IPS-NIHi11 (cell line): ENCODE measurements at places on chromosomes 13 and 19.

- no peak for DNase-seq
Observed at GRCh38 chr13:84400706-84401105, 518.4 kb upstream of the SLITRK1 start.

DNA sequence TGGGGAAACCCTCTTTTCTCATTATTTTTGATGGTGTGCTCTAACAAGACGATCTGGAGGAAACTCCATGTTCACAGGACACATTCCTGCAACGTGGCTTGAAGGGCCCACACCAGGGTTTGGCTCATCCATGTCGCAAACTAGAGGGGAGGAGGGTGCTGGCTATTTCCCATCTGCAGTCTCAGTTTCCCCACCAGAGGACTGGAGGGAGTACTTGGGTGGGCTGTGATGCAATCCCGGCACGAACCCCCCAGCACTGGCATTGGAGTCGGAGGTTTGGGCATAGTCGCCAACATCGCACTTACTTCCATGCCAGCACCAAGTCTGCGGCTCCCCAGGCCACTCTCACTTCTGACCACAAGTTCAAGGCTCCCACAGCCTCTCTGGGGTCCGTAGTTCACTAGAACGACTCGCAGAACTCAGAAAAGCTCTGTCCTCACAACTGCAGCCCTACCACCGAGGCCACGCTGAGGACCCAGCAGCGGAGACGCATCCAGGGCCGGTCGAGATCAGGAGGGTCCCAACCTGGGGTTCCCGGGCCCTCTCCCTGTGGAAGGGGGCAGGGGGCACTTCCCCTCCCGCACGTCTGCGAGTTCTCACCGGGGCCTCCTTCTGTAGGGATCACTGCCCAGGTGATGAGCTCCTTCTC lies 165.6 kb upstream of the SOX1 start:
- no peak for DNase-seq

DNA sequence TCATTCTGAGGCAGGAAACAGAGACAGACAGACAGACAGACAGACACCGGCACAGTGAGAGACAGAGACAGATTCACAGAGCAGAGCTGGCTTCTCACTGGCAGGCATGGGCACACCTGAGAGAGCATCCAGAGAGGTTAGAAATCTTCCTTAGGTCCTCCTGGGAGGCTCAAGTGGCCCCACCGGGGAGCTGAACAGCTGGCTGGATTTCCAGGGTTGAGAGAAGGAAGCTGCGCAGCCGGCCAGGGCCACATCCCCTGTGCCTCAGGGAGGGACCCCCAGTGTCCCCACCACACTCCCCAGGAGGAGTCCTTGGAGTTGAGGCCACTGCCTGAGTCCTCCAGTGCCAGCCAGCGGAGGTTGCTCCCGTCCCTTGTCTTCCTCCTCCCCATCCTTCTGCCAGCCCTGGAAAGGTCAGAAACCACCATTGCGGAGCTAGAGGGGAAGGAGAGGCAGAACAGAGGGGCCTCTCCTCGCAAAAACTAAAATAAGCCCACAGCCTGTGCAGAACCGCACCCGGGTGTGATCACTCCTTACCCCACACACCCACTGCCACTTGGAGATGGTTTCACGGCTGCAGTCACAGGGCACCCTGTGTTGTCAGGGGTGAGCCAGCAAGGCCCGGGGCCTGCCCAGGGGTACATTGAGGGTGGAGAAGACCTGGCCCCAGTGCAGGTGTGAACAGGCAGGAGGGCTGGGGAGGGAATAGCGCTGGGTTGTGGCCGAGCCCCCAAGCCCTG lies 4.2 kb downstream of the FFAR3 start:
- DNase-seq, result no peak

DNA sequence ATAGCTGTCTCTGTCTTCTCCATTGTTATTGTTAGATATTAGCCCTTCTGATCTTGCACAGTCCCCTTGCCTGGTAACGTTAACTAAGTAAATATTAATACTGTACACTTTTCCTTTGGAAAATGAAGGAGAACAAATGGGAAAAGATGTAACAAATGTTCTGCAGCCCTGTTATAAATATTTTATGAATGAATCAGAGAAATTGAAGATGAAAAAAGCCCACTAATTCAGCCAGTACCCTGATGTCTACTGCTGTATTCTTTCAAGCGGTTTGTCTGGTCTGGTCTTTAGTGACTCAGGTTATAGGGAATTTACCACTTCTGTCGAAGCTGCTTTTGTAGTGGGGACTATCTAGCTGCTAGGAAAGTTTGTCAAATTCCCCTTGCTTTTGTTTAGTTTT lies 121.0 kb downstream of the COG6 start:
- DNase-seq, result no peak

DNA sequence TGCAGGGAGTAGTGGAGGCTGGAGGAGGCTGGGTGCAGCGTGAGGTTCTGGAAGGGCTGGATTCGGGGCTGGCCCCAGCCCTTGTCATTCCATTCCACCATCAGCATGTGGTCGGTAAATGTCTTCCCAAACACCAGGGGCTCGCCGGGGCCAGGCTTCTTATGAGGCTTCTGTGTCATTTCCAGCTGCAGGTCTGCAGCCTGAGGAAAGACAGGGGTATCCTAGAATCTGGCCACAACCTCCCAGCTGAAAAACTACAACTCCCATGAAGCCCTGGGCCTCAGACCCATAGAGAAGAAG lies 4.4 kb downstream of the BCAT2 start:
- DNase-seq, result peak; percentile 82

- peak; percentile 23 for DNase-seq
Observed at GRCh38 chr13:43116242-43116641, 92.9 kb downstream of the DNAJC15 start.

DNA sequence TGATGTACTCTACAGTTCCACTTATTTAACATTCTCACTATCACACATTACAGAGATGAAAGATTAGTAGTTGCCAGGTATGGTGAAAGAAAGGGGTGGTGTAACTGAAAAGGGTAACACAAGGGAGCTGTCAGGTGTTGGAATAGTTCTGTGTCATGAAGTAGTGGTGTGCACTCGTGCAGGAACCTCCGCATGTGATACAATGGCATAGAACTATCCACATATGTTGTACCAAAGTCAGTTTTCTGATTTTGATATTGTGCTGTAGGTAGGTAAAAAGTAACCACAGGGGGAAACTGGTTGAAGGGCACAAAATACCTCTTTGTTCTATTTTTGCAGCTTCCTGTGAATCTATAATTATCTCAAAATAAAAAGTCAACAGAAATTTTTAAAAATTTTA lies 24.4 kb upstream of the RPL21 start:
- DNase-seq, result no peak

- DNase-seq, result peak; percentile 92
Observed at GRCh38 chr19:19538061-19538784, at the start of gene CILP2. TSS of gene CILP2 (plus strand) at chr19:19538265. CDS start at chr19:19538350, 85 bp downstream.

DNA sequence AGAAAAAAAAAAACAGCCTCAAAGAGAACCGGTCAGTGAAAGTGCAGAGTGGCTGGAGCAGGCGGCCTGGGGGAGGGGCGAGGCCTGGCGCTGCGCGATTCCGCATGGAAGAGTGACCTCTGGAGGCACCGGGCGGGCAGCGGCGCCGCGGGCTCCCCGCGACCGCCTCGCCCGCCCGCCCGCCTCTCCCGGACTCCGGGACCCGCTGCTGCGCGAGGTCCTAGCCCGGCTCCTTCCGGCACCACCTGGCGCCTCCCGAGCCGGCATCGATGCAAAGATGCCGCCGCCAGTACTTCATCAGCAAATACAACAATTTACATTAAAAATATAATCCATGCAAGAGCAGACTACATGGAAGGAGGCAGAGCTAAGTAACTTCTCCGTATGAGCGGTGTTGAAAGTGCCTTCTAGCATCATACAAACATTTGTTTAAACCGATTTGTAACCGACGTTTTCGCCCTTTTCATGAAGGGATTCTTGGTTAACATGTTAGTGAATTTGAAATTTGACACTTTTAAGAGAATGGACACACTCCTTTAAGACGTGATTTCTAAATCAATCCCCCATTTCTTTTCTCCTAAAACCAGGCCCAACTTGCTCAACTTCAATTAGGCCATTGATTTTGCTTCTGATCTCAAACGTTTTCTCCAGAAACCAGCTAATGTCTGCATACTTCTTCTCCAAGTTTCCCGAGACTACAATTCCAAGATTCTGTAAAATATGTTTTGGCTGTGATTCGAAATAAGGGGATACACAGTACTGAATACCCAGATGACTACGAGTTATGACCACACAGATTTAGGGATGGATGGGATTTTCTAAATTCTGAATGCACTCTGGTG lies 2.1 kb downstream of the EFNB2 start:
- peak; percentile 62 for DNase-seq

- DNase-seq, result no peak
Observed at GRCh38 chr19:48784527-48784926, 26.3 kb downstream of the BCAT2 start.

GRCh38 chr19:30783936-30784335 lies 411.8 kb downstream of the ZNF536 start:
- DNase-seq, result no peak

- no peak for DNase-seq
Observed at GRCh38 chr19:29268103-29268502, 55.2 kb upstream of the UQCRFS1 start.

DNA sequence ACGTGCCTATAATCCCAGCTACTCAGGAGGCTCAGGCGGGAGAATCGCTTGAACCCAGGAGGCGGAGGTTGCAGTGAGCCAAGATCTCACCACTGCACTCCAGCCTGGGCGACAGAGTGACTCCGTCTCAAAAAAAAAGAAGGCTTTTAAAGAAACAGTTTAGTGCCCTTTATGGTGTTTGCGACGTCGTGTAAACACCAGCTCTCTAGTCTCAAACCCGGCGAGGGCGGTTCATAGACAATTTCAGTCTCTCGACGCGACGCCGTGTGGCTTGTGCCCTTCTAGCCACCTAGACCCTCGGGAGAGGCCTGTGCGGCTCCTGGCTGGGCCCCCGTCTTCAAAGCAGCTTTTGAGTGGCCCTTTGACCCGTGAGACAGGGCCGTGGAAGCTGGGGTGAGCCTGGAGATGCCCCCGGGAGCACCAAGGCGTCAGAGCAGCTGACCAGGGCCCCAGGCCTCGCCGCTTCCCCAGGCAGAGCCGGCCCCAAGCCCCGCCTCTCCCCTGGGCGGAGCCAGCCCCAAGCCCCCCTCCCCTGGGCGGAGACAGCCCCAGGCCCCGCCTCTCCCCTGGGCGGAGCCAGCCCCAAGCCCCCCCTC lies 5.0 kb upstream of the MADCAM1 start:
- no peak for DNase-seq

DNA sequence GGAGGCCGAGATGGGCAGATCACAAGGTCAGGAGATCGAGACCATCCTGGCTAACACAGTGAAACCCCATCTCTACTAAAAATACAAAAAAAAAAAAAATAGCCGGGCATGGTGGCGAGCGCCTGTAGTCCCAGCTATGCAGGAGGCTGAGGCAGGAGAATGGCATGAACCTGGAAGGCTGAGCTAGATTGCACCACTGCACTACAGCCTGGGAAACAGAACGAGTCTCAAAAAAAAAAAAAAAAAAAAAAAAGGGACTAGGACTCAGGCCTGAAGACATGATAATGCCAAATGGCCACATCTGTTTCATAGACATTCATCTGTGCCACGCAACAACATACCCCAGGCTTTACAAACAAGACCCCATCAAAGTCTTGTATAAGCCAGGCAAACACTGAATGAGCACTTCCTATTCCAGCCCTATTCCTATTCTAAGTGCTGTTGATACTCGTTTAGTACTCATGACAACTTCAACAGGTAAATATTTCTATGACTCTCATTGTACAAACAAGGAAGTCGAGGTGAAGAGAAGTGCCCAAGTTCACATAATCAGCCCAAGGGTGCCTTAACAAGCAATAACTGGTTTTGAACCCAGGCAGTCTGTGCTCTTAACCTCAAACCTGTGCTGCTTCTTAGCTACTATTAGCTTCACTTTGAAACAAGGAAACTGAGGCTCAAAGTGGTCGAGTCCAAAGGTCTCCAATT lies 1.7 kb downstream of the B9D2 start:
- DNase-seq, result no peak

GRCh38 chr19:28208745-28209144 lies 1004.2 kb downstream of the UQCRFS1 start:
- DNase-seq, result no peak

- peak; percentile 76 for DNase-seq
Observed at GRCh38 chr19:21202865-21203494, 61.1 kb downstream of the ZNF431 start.

GRCh38 chr19:29537601-29538000 lies 11.8 kb downstream of the VSTM2B start:
- DNase-seq, result no peak

GRCh38 chr19:13347367-13347766 lies 158.9 kb downstream of the CACNA1A start:
- DNase-seq, result no peak

- DNase-seq, result no peak
Observed at GRCh38 chr19:768424-768823, 17.5 kb downstream of the MISP start.

DNA sequence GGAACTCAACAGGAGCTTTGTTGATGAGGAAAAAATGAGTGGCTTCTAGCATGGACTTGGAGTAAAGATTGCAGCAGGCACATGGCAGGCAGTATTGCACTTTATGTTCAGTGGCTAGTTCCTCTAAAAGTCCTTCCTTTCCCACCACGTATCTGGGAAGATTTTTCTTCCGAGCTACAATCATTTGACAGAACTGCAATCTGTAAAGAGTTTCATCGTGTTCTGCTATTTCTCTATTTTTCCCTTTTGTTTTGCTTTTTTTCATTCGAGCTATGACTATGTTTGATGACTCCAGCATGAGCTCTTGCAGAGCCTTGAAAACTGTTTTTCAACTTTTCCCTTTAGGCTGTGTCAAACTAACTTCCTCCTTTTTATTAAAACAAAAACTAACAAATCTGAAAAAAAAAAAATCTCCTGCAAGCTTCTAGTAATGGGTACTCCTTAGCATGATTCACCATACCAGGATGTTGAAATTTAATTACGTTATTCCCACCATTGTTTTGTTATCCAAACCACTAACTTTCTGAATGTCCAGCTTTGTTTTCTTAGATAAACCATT lies 12.3 kb downstream of the CLDN10 start:
- no peak for DNase-seq

- DNase-seq, result no peak
Observed at GRCh38 chr19:48495396-48495795, 16.2 kb downstream of the LMTK3 start.

- no peak for DNase-seq
Observed at GRCh38 chr19:33282036-33282671, 20.2 kb downstream of the CEBPA start.

DNA sequence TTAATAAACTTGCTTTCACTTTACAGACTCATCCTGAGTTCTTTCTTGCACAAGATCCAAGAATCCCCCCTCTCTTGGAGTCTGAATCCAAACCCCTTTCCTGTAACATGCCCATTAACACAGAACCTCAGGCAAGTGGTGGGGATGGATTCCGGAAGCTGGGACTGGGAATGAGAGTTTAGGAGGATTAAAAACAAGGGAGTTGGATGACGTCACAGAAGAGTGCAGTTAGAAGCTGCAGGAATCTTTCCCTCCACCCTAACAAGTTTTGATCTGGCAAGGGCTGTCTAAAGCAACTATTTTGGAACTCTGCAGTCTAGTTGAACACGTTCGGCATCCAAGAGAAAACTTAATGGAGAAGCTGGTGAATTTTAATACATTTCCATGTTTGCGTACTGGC lies 48.2 kb upstream of the PEPD start:
- DNase-seq, result no peak
